ENCODE measurements at places on chromosomes 16 and 17. TPM values are rescaled to one million over a fixed set of nuclear protein-coding genes. Genes with fewer than 3 reads are reported as not detected.
A peak's percentile ranks its signal among the peaks of the same experiment; 100 is the strongest.

DNA sequence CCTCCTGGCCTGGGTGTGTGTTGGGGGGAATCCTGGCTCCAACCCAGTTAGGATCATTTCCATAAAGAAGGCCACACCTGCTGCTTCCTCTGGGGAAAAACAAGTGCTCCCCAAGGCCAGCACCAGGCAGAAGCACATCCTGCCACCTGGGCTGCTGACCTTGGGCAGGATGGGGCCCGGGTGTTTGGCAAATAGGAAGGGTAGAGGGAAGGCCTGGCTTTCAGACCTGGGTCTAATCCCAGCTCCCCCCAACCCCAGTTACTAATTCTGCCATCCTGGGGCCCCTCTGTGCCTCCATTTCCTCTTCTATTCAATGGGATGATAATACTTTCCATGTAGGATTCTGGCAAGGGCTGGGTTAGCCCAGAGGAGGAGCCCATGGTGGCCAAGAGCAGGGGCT, 3.0 kb upstream of the NLRC5 start:
- H3K27ac ChIP-seq, result no peak overlapping the region
- no peaks in the 10 kb centered on the region for H3K27me3 ChIP-seq
- no peak for DNase-seq

GRCh38 chr16:11147754-11148444, 108.1 kb downstream of the SOCS1 start:
- H3K27ac ChIP-seq, result no peak overlapping the region
- no peaks in the 10 kb centered on the region for H3K27me3 ChIP-seq
- H3K4me1 ChIP-seq, result no peaks in the 10 kb centered on the region
- H3K36me3 ChIP-seq, result no peaks in the 10 kb centered on the region

GRCh38 chr16:85514295-85514597, 98.9 kb upstream of the GSE1 start:
- H3K27ac ChIP-seq, result no peak overlapping the region
- H3K36me3 ChIP-seq, result no peaks in the 10 kb centered on the region
- no peaks in the 10 kb centered on the region for H3K27me3 ChIP-seq
- peaks cover 8% of the 10 kb centered on the region for H3K4me1 ChIP-seq
- no peak overlapping the region for H3K4me3 ChIP-seq

DNA sequence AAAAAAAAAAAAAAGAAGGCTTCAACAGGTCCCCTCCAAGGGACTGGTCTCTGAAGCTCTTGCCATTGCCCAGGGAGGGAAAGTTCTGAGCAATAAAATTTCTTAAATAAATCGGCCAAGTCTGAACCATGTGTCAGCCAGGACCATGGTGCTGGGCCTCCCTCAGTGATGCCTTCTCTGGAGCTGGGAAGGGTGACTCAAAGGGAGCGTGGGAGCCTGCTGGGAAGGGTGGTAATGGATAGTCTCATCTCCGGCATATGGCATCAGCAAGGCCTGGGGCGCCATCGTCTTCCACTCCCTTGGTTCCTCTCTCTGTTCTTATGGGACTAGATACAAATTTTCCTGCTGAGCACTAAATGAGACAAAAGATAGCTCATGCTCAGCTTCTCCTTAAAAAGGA, 2.3 kb downstream of the VKORC1 start:
- H3K36me3 ChIP-seq, result peaks cover 10% of the 10 kb centered on the region
- no peak overlapping the region for H3K4me3 ChIP-seq
- H3K27me3 ChIP-seq, result no peaks in the 10 kb centered on the region
- H3K4me1 ChIP-seq, result peaks cover 16% of the 10 kb centered on the region
- DNase-seq, result no peak
- no peak overlapping the region for H3K27ac ChIP-seq

- H3K4me1 ChIP-seq, result peaks cover 4% of the 10 kb centered on the region
- no peak overlapping the region for H3K4me3 ChIP-seq
- no peaks in the 10 kb centered on the region for H3K27me3 ChIP-seq
- no peaks in the 10 kb centered on the region for H3K36me3 ChIP-seq
These were observed 12.0 kb downstream of the PRR11 start for GRCh38 chr17:59167571-59168001.

- DNase-seq, result peak; percentile 80
- H3K27me3 ChIP-seq, result no peaks in the 10 kb centered on the region
- H3K4me1 ChIP-seq, result peaks cover 20% of the 10 kb centered on the region
- H3K36me3 ChIP-seq, result no peaks in the 10 kb centered on the region
- peak within 1 kb of the TSS; percentile 60 for H3K4me3 ChIP-seq
These were observed at the start of gene ACSM3 for GRCh38 chr16:20763461-20764232. ACSM3 (plus strand) TSS chr16:20764014; CDS start chr16:20770035, 6,021 bp downstream.

DNA sequence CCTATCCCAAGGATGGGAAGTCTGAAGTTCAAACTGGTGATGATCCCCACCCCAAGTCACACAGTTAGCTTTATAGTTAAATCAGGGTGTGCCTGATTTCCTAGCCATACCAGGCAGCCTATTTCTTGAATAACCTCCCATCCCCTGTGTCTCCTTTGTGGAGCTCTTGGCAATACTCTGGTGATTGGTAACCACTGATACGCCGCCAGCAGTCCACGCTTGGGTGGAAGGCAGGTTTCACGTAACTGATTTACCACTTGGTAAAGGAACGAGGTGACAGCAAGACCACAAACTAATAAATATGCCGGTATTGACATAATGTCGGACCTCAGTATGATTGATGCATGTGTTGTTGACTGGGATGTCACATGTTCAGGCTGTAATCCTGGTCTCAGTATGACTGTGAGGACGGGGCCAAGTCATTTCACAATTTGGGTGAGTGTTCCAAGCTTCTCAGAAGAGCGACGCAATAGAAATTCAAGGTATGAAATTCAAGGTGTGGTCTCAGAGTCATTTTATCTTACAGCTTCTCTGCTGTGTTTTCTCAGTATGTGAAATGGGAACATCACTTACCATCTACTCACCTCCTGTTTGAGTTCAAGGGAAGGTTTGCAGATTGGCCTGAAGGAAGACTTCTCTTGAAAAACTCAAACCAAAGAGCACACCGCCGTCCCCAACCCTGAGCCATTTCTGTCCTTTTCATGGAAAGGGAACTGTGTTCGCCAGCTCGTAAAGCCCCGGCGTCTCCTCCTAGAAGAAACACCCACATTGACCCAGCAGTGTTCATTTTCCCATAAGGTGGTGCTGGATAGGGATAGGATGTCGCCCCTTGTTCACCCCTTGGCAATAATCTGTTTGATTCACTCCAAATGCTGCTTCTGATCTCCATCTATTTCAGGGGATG, 678.9 kb downstream of the WWOX start:
- H3K4me3 ChIP-seq, result no peak overlapping the region
- DNase-seq, result no peak
- no peaks in the 10 kb centered on the region for H3K27me3 ChIP-seq
- no peaks in the 10 kb centered on the region for H3K4me1 ChIP-seq

GRCh38 chr16:74817851-74818250, 43.2 kb upstream of the FA2H start:
- H3K4me3 ChIP-seq, result no peak overlapping the region
- peaks cover 7% of the 10 kb centered on the region for H3K4me1 ChIP-seq
- DNase-seq, result no peak
- H3K27ac ChIP-seq, result no peak overlapping the region
- H3K36me3 ChIP-seq, result no peaks in the 10 kb centered on the region

DNA sequence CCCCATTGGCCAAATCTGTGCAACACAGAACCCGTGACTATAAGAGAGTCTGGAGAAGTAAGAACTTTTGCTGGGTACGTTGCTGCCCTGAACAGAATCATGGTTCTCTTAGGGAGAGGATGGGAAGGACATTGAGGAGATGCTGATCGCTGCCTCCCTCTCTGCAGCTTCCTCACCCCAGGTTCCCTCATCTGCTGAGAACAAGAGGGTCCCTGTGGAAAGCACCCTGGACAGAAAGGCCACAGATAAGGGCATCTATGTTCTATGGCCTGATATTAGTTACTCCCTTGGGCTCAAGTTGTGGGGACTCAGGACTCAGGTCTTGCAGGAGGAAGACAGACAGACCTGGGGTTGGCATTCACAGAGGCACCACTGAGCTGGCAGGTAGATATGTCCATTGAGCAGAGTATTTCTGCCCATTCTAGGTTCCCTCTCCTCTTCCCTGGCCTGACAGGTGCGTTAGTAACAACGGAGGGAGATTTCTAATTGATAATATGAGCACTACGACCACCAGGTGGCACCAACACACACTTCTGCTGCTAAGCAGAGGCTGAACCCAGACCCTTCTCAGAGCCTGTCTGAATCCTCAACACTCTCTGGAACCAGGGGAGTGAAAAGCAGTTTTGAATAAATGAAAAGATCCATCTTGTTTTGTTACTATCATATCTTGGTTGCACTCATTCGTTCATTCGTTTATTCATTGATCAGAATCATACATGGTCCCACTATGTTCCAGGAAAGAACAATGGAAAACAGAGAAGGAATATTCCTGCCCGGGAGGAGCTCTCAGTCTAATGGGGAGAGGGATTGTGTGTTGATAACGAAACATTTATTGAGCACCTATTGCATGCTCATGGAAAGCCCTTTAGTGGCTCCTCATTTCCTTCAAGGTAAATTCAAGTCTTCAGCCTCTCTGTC, 56.4 kb downstream of the SLC6A2 start:
- no peaks in the 10 kb centered on the region for H3K4me1 ChIP-seq
- H3K27me3 ChIP-seq, result no peaks in the 10 kb centered on the region
- no peak overlapping the region for H3K4me3 ChIP-seq
- H3K27ac ChIP-seq, result no peak overlapping the region
- H3K36me3 ChIP-seq, result no peaks in the 10 kb centered on the region
- DNase-seq, result peak; percentile 55

GRCh38 chr17:82648742-82649331, 593 bp upstream of the WDR45B start:
- no peaks in the 10 kb centered on the region for H3K27me3 ChIP-seq
- peaks cover 26% of the 10 kb centered on the region for H3K4me1 ChIP-seq
- DNase-seq, result peak; percentile 75
- H3K36me3 ChIP-seq, result peaks cover 9% of the 10 kb centered on the region

EVI2B gene
- total RNA-seq, result 29.8 TPM

RBFOX1 gene
- not detected for total RNA-seq

GRIN2A gene
- not detected for total RNA-seq

TMEM92 gene
- total RNA-seq, result not detected

QPRT gene
- total RNA-seq, result 3.5 TPM

TBC1D3H gene
- total RNA-seq, result not detected
